Activated T-helper 2 cell treated with anti-CD3 and anti-CD28 coated beads, Interferon-gamma antibody, Interleukin-2, Interleukin-4, amounts not matched to agents 10 μg/mL and 5 μg/mL and 100 μg/mL, durations not matched to agents 14 hours and 24 hours and 36 hours (primary cell): ENCODE measurements at places on chromosomes 1 and 21. TPM values are rescaled to one million over a fixed set of nuclear protein-coding genes. Genes with fewer than 3 reads are reported as not detected.
A peak's percentile ranks its signal among the peaks of the same experiment; 100 is the strongest.

DNA sequence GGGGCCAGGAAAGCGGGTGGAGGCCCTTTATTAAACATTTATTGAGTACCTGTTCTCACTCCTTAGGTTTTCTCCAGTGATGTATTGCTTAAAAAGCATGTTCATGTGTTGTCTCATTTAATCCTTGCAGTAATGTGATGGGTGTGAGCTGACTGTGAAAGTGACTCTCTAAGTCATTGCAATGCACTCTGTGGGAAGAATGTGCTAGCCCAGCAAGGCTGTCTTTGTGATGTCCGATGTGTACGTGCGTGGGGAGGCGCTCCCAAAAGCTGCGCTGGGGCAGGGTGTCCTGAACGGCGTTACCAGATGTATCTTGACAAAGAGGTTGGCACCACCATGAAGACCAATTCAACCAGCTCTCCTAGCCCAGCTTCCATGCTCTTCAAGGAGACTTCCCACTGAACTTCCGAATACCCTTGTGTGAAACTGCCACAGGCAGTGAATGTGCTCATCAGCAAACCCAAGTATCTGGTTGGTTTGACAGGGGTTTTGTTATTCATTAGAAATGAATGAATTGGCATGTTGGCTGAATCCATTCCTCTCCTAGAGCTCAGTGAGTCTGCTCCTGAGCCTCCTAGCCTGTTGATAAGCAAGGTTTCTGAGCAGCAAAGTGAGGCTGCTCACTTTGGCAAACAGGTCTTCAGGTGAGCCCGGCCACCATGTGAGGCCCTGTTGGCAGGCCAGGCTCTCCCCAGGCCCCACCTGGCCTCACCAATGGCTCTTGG, 28.0 kb downstream of the NUAK2 start:
- DNase-seq: no peak

GRCh38 chr1:20087668-20088067, 17.7 kb downstream of the PLA2G5 start:
- DNase-seq: no peak

DNA sequence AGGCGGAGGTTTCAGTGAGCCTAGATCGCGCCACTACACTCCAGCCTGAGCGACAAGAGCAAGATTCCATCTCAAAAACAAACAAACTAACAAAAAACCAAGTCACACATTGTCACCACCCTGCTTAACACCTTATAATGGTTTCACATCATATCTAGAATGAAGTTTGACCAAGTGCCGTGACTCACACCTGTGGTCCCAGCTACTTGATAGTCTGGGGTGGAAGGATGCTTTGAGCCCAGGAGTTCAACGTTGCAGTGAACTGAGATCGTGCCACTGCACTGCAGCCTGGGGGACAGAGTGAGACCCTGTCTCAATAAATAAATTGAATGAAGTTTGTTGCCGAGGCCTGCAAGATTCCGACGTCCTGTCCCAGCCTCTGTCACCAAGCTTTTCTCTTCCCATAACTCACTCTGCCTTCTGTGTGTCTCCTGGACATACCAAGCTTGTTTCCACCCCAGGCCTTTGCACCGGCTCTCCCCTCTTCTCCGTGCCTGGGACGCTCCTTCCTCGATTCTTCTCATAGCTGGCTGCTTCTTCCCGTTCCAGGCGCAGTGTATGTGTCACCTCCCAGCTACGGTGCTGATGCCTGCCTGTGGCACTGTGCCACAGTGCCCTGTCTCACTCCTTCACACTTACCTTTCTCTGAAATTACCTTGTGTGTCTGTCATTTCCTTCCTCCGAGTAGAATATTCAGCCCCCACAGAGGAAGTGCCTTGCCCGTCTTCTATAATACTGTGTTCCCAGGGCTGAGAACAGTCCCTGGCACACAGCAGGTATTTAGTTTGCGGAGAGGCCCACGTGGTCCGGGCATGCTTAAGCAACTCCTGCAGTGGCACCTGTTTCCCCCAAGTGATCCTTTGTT, 3.8 kb upstream of the SELENON start:
- DNase-seq: no peak

GRCh38 chr1:54360165-54361005, 45.8 kb downstream of the SSBP3 start:
- no peak for DNase-seq

DNA sequence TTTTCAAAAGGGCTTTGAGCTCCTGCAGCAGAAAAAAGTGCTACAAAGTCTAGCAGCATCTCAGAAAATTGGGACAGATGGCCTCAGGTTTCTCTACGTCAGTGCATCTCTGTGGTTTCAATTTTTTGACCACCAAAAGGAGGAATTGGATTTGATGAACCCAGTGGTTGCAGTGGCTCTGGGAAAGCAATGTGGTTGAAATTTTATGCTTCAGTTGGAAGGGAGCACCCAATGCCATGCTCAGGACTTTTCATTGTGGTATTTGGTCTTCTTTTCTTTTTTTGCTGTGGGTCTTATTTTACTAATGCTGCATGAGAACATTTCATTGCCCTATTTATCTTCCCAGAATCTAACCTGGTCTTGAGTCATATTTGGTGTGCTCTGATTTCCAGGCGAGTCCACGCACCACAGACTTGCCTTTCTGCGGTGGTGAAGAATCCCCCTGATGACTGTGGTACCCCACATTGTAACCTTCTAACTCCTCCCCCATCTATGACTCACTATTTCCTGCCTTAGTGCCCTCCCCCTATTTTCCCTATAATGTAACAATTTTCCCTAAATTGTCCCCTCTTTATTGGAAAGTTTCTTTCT, 56.7 kb downstream of the S1PR1 start:
- no peak for DNase-seq

DNA sequence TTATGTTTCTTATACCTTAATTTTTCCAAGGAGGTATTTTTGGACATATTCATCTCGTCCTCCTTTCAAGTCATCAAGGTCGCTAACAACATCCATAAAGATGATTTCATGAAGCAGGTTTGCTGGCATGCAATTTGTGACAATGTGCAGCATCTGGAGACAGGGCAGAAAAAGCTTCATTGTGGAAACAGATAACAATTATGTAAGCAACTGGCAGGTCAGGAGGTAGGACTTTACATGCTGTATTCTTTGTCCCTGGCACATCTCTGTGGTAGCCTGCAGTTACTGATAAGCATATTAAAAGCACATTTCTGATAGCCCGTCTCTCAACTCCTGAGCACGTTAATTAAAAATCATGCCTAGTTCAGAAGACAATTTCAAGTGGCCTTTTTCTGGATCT, 156.8 kb downstream of the LEPR start:
- no peak for DNase-seq

GRCh38 chr21:35796844-35797243, 263.5 kb downstream of the SETD4 start:
- DNase-seq: no peak

DNA sequence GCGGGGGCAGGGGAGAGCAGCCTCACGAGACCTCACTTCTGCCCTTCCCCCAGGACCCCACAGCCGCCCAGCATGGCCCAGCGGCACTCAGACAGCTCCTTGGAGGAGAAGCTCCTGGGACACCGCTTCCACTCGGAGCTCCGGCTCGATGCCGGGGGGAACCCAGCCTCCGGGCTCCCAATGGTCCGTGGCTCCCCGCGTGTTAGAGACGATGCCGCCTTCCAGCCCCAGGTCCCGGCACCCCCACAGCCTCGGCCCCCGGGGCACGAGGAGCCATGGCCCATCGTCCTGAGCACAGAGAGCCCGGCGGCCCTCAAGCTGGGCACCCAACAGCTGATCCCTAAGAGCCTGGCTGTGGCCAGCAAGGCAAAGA, 8.5 kb downstream of the ARHGEF16 start:
- no peak for DNase-seq

- DNase-seq: no peak
Observed at GRCh38 chr1:169329383-169329782, 38.2 kb downstream of the NME7 start.

GRCh38 chr1:246113555-246114095, 393.5 kb downstream of the SMYD3 start:
- no peak for DNase-seq

GRCh38 chr1:22849770-22850169, 122.9 kb downstream of the LACTBL1 start:
- DNase-seq: no peak

- no peak for DNase-seq
Observed at GRCh38 chr1:188599313-188599712, 1770.6 kb downstream of the PLA2G4A start.

- peak; percentile 64 for DNase-seq
Observed at GRCh38 chr1:198156111-198156744, 570 bp upstream of the NEK7 start.

Gene TLCD4
- not detected in 2 replicates for total RNA-seq

Gene TMEM53
- total RNA-seq: 6.3 and 6.7 TPM in 2 replicates

Gene C4BPB
- total RNA-seq: 0.23 and 0.41 TPM in 2 replicates

Gene KIF1B
- 21.9 and 23.8 TPM in 2 replicates for total RNA-seq

Gene PDPN
- not detected in 2 replicates for total RNA-seq

Gene FCGR3A
- total RNA-seq: not detected in 2 replicates
